Foreskin keratinocyte (primary cell): ENCODE measurements at places on chromosomes 2 and 18. TPM values are rescaled to one million over a fixed set of nuclear protein-coding genes. Genes with fewer than 3 reads are reported as not detected.
A peak's percentile ranks its signal among the peaks of the same experiment; 100 is the strongest.

CYP1B1 gene
- 0.17 and 0.25 TPM in 2 replicates for total RNA-seq

GCG gene
- not detected in 2 replicates for total RNA-seq

ABCG8 gene
- not detected in 2 replicates for total RNA-seq

DNAJC27 gene
- 1.8 and 4.1 TPM in 2 replicates for total RNA-seq

GRCh38 chr18:50133526-50133925 is 61.4 kb downstream of the MYO5B start:
- DNase-seq: no peak

DNA sequence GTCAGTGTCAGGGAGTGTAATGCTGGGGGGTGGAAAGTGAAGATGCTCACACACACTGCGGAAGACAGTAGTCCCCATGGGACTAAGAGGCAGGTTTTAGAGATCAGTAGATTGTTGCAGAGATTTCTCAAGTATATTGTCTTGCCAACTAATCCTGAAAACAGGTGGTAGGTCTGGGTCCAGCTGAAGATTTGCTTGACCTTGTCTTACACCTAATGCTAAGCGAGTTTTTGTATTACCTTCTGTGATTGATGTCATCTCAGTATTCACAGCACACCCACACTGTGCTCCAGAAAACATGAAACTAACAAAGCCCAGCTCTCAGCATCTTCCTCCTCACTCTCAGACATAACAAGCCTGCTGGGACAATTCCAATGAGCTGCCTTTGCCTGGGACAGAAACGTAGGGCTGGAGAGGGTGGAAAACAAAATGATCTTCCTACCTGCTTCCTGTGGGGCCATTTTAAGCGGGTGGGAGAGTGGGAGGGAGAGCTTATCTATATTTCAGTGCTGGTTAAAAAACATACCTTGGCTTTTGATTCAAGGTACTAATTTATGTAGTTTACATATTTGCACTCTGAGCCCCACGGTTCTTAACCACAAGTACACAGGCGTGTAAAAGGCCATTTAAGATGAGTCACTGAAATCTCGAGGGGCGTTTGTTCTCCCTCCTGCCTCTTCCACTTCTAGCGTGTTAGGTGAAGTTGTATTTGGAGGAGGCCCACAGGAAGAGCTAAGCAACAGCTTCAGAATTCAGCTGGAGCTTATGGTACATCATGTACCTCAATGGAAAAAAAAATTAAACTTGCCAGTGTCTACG is 23.1 kb upstream of the RBMS1 start:
- DNase-seq: no peak

GRCh38 chr18:40163254-40163653 is 1791.8 kb upstream of the PIK3C3 start:
- DNase-seq: no peak

- DNase-seq: no peak
Observed at GRCh38 chr2:6866982-6867381, 1.3 kb upstream of the CMPK2 start.

DNA sequence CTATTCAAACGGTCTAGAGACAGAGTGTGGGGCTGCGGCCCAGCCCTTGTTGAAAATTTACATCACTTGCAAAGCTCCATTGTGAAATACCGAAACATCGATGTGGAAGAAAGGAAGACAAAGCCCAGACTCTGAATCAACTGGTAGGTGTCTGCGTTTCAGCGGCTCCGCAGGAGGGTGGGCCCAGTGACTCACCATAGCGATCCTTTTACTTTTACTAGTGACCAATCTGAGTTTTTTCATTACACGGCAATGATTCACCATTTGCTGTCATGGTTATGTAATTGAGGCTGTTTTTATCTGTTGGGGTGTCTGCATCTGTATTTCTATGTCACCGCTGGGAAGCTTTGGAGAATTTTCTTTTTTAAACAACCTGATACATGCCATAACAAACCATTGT is 66.6 kb upstream of the ODC1 start:
- DNase-seq: peak; percentile 99

GRCh38 chr2:230124757-230125431 is 56.2 kb upstream of the SLC16A14 start:
- no peak for DNase-seq
